ENCODE measurements at places on chromosomes 12 and 14. TPM values are rescaled to one million over a fixed set of nuclear protein-coding genes. Genes with fewer than 3 reads are reported as not detected.

The P2RX7 gene
- polyA plus RNA-seq: 0.21 TPM

- H3K27me3 ChIP-seq: no peaks in the 10 kb centered on the region
- no peak overlapping the region for H3K4me3 ChIP-seq
- DNase-seq: no peak
- H3K4me1 ChIP-seq: peaks cover 2% of the 10 kb centered on the region
- H3K27ac ChIP-seq: no peak overlapping the region
- H3K36me3 ChIP-seq: no peaks in the 10 kb centered on the region
Observed at GRCh38 chr14:62943202-62943601, 102.1 kb downstream of the KCNH5 start.

The MDGA2 gene
- not detected for polyA plus RNA-seq

- H3K4me1 ChIP-seq: peaks cover 30% of the 10 kb centered on the region
- no peaks in the 10 kb centered on the region for H3K36me3 ChIP-seq
- no peak for DNase-seq
- H3K4me3 ChIP-seq: no peak overlapping the region
Observed at GRCh38 chr12:123075646-123076171, 75.2 kb downstream of the PITPNM2 start.

DNA sequence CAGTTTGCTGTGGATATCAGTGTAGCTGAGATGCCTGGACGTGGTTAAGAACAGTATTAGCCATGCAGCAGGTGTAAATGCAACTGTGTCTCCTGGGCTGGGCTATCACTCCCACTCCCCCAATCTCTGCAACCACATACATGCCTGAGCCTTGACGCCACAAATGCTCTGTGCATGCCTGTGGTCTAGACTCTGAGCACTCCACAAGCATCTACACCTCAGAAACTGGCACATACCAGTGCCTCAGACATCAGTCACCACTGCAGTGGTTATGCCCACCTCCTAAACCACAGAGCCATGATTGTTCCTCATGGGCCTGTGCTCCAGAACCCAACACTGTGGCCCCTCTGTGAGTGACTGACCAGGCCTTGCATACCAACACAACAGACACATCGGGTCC is 226.8 kb upstream of the ALG10 start:
- no peaks in the 10 kb centered on the region for H3K4me1 ChIP-seq
- peak; percentile 40 for DNase-seq
- H3K27me3 ChIP-seq: no peaks in the 10 kb centered on the region
- no peak overlapping the region for H3K27ac ChIP-seq
- no peak overlapping the region for H3K4me3 ChIP-seq

- H3K4me3 ChIP-seq: no peak overlapping the region
- H3K36me3 ChIP-seq: no peaks in the 10 kb centered on the region
- DNase-seq: no peak
- no peaks in the 10 kb centered on the region for H3K27me3 ChIP-seq
- H3K27ac ChIP-seq: no peak overlapping the region
- peaks cover 10% of the 10 kb centered on the region for H3K4me1 ChIP-seq
Observed at GRCh38 chr12:96514328-96514727, 25.0 kb downstream of the CFAP54 start.

- H3K36me3 ChIP-seq: no peaks in the 10 kb centered on the region
- DNase-seq: no peak
- no peaks in the 10 kb centered on the region for H3K4me1 ChIP-seq
- peaks cover 45% of the 10 kb centered on the region for H3K27me3 ChIP-seq
Observed at GRCh38 chr12:1920971-1921370, 2.5 kb upstream of the CACNA2D4 start.

The HVCN1 gene
- 1.1 TPM for polyA plus RNA-seq

The SERPINA1 gene
- 0.71 TPM for polyA plus RNA-seq

DNA sequence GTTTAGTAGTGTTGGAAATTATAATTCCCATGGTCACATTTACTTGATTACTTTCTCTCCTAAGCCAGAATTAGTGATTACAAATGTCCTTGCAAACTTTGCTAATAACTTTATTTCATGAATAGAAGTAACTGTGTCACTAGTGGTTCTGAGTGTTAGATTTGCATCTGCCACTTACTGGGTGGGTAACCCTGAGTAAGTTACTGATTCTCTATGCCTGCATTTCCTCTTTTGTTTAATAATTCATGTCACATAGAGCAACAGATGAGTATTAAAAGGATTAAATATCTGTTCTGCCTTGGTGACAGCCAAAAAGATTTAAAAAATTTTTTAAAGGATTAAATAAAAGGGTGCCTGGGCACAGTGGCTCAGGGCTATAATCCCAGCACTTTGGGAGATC is 78.6 kb downstream of the BHLHE41 start:
- H3K36me3 ChIP-seq: no peaks in the 10 kb centered on the region
- no peak for DNase-seq
- no peaks in the 10 kb centered on the region for H3K27me3 ChIP-seq
- H3K27ac ChIP-seq: no peak overlapping the region
- no peak overlapping the region for H3K4me3 ChIP-seq
- peaks cover 3% of the 10 kb centered on the region for H3K4me1 ChIP-seq

- H3K4me1 ChIP-seq: peaks cover 7% of the 10 kb centered on the region
- H3K4me3 ChIP-seq: no peak overlapping the region
- H3K27me3 ChIP-seq: no peaks in the 10 kb centered on the region
- H3K36me3 ChIP-seq: no peaks in the 10 kb centered on the region
- DNase-seq: no peak
Observed at GRCh38 chr14:59427653-59428580, 37.3 kb downstream of the GPR135 start.

GRCh38 chr12:109962398-109962797 is 33.8 kb downstream of the GIT2 start:
- no peaks in the 10 kb centered on the region for H3K27me3 ChIP-seq
- H3K36me3 ChIP-seq: peaks cover 7% of the 10 kb centered on the region
- DNase-seq: no peak
- H3K4me1 ChIP-seq: no peaks in the 10 kb centered on the region
- H3K27ac ChIP-seq: no peak overlapping the region

DNA sequence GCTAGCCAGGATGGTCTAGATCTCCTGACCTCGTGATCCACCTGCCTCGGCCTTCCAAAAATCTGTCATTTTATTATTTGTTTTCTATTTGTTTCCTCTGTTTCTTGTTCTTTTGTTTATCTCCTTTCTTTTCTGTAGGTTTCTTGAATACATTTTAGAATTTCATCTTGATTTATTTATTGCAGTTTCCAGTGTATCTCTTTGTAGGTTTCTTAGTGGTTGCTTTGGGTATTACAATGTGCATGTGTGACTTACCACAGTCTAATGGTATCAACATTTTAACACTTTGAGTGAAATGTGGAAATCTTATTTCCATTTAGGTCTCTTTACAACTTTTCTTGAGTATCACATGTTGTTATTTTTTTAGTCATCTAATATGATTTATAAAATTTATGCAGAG is 29.9 kb upstream of the MUCL1 start:
- H3K36me3 ChIP-seq: no peaks in the 10 kb centered on the region
- H3K4me1 ChIP-seq: no peaks in the 10 kb centered on the region
- no peaks in the 10 kb centered on the region for H3K27me3 ChIP-seq

The SALL2 gene
- polyA plus RNA-seq: 0.84 TPM

DNA sequence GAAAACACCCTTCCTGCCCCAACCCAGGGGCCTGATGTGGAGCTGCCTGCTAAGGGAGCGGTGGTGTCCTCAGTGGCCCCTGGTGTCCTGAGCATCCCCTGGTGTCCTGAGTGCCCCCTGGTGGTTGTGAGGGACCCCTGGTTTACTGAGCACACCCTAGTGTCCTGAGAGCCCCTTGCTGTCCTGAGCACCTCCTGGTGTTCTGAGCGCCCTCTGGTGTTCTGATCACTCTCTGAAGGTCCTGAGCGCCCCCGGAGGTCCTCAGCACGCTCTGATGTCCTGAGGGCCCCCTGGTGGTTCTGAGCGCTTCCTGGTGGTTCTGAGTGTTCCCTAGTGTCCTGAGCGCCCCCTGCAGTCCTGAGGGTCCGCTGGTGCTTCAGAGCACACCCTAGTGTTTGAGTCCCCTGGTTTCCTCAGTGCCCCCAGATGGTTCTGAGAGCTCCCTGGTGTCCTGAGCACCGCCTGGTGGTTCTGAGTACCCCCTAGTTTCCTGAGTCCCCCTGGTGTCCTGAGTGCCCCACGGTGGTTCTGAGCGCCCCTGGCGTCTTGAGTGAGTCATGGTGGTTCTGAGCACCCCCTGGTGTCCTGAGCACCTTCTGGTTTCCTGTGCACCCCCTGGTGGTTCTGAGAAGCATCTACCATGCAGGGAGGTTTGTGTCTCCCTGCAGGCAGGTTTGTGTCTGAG is 1004.2 kb downstream of the TMEM121 start:
- H3K4me3 ChIP-seq: no peak overlapping the region
- no peaks in the 10 kb centered on the region for H3K4me1 ChIP-seq
- H3K36me3 ChIP-seq: no peaks in the 10 kb centered on the region
- H3K27ac ChIP-seq: no peak overlapping the region
- no peak for DNase-seq
- H3K27me3 ChIP-seq: no peaks in the 10 kb centered on the region

The GALNT6 gene
- polyA plus RNA-seq: 78.1 TPM

The HOXC10 gene
- polyA plus RNA-seq: 33.1 TPM

- H3K36me3 ChIP-seq: no peaks in the 10 kb centered on the region
- H3K4me3 ChIP-seq: no peak overlapping the region
- DNase-seq: no peak
Observed at GRCh38 chr12:80262771-80263170, 163.4 kb downstream of the OTOGL start.

DNA sequence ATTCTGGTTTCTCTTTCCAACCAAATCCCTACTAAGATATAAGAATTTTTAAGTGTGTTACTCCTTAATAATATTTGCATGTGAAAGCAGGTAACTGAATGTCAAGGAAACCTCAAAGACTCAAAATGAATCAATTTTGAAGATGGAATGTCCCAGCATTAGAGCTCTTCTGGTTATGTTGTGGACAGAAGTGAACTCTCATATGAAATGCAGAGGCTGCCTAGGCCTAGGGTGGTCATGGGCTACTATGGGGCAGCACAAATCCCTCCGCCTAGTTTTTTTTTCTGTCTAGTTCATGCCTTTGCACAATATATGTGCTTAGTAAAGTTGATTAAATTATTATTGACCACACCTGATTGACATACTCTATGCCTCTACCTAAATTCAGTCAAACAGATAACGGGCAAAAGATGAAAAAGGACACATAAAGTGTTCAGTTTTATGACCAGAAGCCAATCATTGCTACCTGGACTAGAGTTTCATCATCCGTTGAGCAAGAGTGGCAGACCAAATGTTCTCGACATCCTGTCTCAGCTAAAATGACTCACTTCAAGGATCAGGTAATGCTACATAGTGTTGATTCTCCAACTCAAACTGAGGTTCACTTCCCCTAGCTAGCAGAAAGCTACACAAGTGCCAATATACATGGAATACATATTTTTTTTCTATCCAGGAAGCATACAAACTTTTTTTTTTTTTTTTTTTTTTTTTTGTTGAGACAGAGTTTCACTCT is 1211.4 kb downstream of the VRK1 start:
- no peak overlapping the region for H3K4me3 ChIP-seq
- H3K27me3 ChIP-seq: no peaks in the 10 kb centered on the region
- no peak for DNase-seq

GRCh38 chr12:52527121-52527800 is 7.1 kb upstream of the KRT5 start:
- H3K27me3 ChIP-seq: no peaks in the 10 kb centered on the region
- DNase-seq: no peak
- peaks cover 46% of the 10 kb centered on the region for H3K4me1 ChIP-seq
- H3K36me3 ChIP-seq: no peaks in the 10 kb centered on the region

The SLC6A13 gene
- 0.45 TPM for polyA plus RNA-seq

- H3K4me1 ChIP-seq: peaks cover 4% of the 10 kb centered on the region
- no peak for DNase-seq
- no peak overlapping the region for H3K27ac ChIP-seq
- no peaks in the 10 kb centered on the region for H3K36me3 ChIP-seq
- H3K27me3 ChIP-seq: no peaks in the 10 kb centered on the region
Observed at GRCh38 chr12:76784600-76785051, 20.7 kb downstream of the ZDHHC17 start.

GRCh38 chr14:73252491-73253322 is 15.4 kb downstream of the PAPLN start:
- H3K4me1 ChIP-seq: peaks cover 9% of the 10 kb centered on the region
- H3K36me3 ChIP-seq: no peaks in the 10 kb centered on the region
- H3K4me3 ChIP-seq: no peak overlapping the region
- H3K27me3 ChIP-seq: no peaks in the 10 kb centered on the region
- no peak overlapping the region for H3K27ac ChIP-seq

GRCh38 chr12:90299121-90299520 is 590.5 kb upstream of the ATP2B1 start:
- H3K4me1 ChIP-seq: no peaks in the 10 kb centered on the region
- H3K27ac ChIP-seq: no peak overlapping the region
- no peak for DNase-seq

GRCh38 chr12:43292699-43293098 is 259.3 kb downstream of the ADAMTS20 start:
- no peaks in the 10 kb centered on the region for H3K36me3 ChIP-seq
- DNase-seq: no peak
- H3K27ac ChIP-seq: no peak overlapping the region
- no peak overlapping the region for H3K4me3 ChIP-seq
